ENCODE measurements at places on chromosomes 12 and 14. TPM values are rescaled to one million over a fixed set of nuclear protein-coding genes. Genes with fewer than 3 reads are reported as not detected.

- no peaks in the 10 kb centered on the region for H3K36me3 ChIP-seq
- no peak overlapping the region for H3K4me3 ChIP-seq
- no peak overlapping the region for H3K27ac ChIP-seq
Measured at GRCh38 chr12:6276956-6277620, 33.4 kb upstream of the PLEKHG6 start.

- H3K27ac ChIP-seq, result no peak overlapping the region
- no peak for DNase-seq
- H3K4me1 ChIP-seq, result no peaks in the 10 kb centered on the region
- no peak overlapping the region for H3K4me3 ChIP-seq
- peaks cover 23% of the 10 kb centered on the region for H3K27me3 ChIP-seq
- no peaks in the 10 kb centered on the region for H3K36me3 ChIP-seq
Measured at GRCh38 chr12:11949738-11950411, 120.9 kb upstream of the BCL2L14 start.

GRCh38 chr14:103521951-103522563, 573 bp downstream of the CKB start:
- no peak for DNase-seq
- H3K36me3 ChIP-seq, result no peaks in the 10 kb centered on the region
- no peaks in the 10 kb centered on the region for H3K27me3 ChIP-seq
- no peak overlapping the region for H3K27ac ChIP-seq
- H3K4me3 ChIP-seq, result peak overlapping the region; percentile 62

GRCh38 chr14:80973931-80974641, 18.7 kb downstream of the TSHR start:
- H3K27ac ChIP-seq, result no peak overlapping the region
- H3K4me3 ChIP-seq, result no peak overlapping the region
- peaks cover 4% of the 10 kb centered on the region for H3K27me3 ChIP-seq

- H3K36me3 ChIP-seq, result peaks cover 17% of the 10 kb centered on the region
- no peak overlapping the region for H3K27ac ChIP-seq
- peaks cover 11% of the 10 kb centered on the region for H3K4me1 ChIP-seq
- DNase-seq, result no peak
Measured at GRCh38 chr12:54355104-54355815, 9.0 kb downstream of the GPR84 start.

GRCh38 chr14:58865514-58866281, 227.9 kb downstream of the DACT1 start:
- no peaks in the 10 kb centered on the region for H3K4me1 ChIP-seq
- no peaks in the 10 kb centered on the region for H3K27me3 ChIP-seq

GRCh38 chr12:27187697-27188096, 56.4 kb upstream of the STK38L start:
- no peaks in the 10 kb centered on the region for H3K36me3 ChIP-seq
- H3K27me3 ChIP-seq, result no peaks in the 10 kb centered on the region
- no peak overlapping the region for H3K4me3 ChIP-seq
- DNase-seq, result no peak

BATF gene
- 171 TPM for total RNA-seq

- H3K4me3 ChIP-seq, result peak overlapping the region; percentile 79
- DNase-seq, result peak; percentile 64
- peak overlapping the region; percentile 13 for H3K27ac ChIP-seq
- peaks cover 18% of the 10 kb centered on the region for H3K4me1 ChIP-seq
- H3K27me3 ChIP-seq, result peaks cover 2% of the 10 kb centered on the region
Measured at GRCh38 chr14:23056145-23056955, 970 bp downstream of the CDH24 start.

DNA sequence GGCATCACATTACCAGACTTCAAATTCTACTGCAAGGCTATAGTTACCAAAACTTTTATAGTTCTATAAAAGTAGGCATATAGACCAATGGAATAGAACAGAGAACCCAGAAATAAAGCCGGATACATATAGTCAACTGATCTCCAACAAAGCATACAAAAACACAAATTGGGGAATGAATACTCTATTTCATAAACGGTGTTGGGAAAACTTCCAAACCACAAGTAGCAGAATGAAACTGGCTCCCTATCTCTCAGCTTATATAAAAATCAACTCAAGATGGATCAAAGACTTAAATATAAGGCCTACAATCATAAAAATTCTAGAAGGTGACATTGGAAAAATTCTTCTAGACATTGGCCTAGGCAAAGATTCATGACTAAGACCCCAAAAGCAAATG, 187.9 kb upstream of the PLXNC1 start:
- no peak overlapping the region for H3K4me3 ChIP-seq
- H3K27ac ChIP-seq, result no peak overlapping the region
- no peaks in the 10 kb centered on the region for H3K4me1 ChIP-seq
- H3K36me3 ChIP-seq, result no peaks in the 10 kb centered on the region
- DNase-seq, result no peak

Data from activated B cell treated with CpG ODN at 0.5 μM for 24 hours (primary cell).